ENCODE measurements at places on chromosomes 4 and X.

DNA sequence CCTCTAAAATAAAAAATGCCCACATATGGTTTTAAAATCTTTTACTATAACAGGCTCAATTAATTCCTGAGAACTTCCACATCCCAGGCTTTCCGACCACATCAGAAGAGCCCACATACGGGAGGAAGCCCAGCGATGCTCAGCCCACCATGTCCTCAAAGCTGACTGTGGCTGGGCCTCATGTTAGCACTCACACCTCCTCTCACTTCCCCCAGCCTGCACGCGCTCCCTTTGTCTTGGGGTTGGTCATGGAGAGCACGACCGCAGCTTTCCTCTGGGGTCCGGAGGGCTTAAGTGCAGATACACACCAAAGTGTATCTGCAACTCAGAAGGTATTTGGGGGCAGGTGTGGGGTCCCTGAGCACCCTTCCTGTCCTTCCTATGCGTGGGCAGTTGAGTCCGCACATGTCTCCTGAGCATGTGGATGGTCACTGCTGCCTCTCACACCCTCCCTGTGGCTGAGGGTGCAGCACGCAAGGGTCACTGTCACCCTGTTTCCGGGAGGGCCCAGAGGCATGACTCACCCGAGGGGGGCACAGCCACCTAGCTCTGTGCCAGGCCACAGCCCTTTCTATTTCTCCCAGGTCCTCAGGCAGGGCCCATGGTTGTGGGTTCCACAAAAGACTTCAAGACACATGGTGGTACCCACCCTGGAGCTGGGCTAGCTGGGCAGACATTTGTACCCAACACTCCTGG lies 21.2 kb downstream of the WDR1 start:
- no peak for DNase-seq

DNA sequence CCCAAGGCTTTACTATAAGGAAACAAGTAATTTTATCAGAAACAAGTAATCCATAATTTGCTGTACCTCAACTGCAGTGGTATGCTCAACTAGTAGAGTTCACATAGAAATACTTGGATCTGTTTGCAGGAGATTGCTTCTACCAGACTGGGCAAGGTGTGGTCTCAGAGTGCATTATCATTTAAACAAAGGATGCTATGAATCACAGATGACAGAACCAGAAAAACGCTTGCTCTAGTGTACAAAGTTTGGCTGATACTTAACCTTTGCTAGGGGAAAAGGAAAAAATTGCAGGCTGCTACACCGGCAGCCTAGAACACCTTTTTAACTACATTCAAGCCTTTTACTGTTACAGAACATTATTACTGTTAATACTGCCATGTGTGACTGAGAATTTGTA lies 97.1 kb downstream of the ENOX2 start:
- no peak for DNase-seq

- no peak for DNase-seq
Observed at GRCh38 chr4:38084877-38085711, 124.9 kb downstream of the PTTG2 start.

GRCh38 chr4:115101675-115102074 lies 11.7 kb downstream of the NDST4 start:
- no peak for DNase-seq

GRCh38 chr4:102094481-102094880 lies 250.8 kb downstream of the SLC39A8 start:
- DNase-seq: no peak

DNA sequence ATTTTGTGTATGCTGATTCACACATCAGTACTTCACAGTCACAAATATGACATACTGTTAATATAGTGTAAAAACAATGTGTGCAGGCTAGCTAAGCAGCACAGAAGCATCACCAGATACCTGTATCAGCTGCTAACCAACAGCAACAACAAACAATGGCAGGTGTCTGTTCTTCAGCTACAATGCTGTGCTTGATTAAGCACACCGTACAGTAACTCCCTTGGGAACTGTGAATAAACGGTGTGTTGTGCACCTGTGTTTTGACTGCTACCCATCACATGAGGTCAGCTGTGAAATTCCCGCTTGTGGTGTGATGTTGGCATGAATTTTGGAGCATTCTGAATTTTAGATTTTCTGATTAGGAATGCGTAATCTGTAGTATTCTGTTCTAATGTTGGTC lies 379.7 kb upstream of the FAT1 start:
- DNase-seq: no peak

DNA sequence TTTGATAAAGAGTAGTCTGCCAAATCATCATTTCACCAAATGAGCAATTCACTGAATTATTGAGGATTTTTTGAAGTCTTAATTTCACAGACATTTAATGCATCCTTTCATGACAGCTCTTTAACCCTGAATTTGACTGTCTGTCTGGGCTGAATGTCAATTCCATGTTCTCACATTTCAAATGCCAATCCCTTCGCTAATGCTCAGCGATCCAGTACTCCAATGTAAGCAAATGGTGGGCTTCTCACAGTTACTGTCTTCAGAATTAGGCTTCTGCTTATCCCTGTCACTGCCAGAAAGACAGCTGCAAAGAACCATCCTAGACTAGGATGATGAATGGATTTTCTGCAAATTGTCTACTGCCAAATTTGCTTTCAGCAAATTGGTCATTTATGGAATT lies 36.2 kb upstream of the USP38 start:
- no peak for DNase-seq

- no peak for DNase-seq
Observed at GRCh38 chr4:58935332-58935731, 1825.1 kb upstream of the IGFBP7 start.

GRCh38 chr4:8258552-8259212 lies 10.9 kb upstream of the HTRA3 start:
- DNase-seq: no peak

GRCh38 chrX:47597222-47597621 lies 15.0 kb downstream of the TIMP1 start:
- no peak for DNase-seq

DNA sequence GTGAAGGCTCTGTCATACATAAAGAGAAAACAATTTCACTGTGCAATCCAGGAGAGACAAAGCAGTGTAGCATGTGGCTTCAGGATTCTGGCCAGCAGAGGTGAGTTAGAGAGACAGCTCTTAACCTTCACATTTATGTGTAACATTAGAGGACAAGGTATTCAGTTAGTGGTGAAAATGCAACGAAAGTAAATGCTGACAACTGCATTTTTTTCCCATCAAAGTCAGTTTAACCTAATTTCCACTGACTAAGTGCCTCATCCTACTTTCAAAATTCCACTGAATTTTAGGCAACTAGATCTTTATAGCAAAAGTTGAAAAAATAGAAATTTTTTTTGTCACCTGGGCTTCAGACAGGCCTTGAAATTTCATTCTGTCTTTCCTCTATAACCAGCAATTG lies 130.8 kb upstream of the LNX1 start:
- no peak for DNase-seq

DNA sequence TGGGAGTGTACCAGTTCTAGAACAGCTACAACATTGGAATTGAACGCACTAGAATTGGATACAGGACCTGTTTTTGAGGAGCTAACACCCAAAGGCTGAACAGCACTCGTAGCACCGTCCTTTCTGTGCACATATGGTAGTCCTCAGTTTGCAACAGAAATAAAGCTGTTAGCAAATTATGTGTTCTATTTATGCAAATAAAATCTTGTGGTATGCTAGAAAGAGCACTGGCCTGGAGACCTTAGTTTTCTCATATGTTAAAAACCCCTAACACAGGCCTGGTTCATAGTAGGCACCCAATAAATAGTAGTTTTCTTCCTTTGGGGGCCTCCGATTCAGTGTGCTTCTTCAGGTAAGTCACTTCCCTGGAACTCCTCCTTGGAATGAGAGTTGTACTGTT lies 140.3 kb downstream of the AR start:
- no peak for DNase-seq
